ENCODE measurements at places on chromosomes 6 and 20.

- DNase-seq, result no peak
Measured at GRCh38 chr6:130393306-130393705, 27.5 kb downstream of the TMEM200A start.

DNA sequence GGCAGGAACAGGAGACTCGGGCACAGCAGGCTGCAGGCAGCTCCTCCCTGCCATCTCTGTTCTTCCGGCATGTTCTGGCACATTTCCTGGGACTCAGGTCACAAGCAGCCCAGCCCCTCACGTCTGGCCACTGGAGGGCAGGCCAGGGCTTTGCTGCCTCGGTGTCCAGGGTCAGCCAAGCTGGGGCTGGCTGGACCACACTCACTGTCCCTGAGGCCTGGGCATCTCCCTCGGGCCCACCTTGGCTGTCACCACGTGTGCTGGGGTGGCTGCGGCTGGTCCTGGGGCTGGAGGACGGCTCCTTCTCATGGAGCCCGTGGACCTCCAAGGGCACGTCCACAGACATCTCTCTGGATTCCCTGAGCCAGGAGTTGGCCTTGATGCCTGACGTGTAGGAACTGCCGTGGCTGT is 18.5 kb downstream of the FRMD1 start:
- DNase-seq, result no peak

DNA sequence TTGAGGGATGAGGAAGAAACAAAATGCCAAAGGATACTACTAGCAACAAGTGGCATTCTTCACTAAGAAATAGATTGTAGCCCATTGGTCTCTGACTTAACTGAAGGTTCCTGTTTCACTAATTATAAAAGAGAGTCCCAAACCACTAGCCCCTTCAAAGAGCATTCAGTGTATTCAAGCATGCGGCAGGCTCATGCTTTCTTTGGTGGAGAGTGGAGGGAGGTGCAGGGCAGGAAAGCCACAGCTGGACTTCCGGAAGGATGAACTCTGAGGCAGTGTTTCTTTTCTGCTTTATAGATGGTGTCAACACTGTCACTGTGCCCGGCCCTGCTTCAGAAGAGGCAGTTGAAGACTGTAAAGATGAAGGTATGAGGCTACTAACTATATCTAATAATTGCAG is 636.1 kb downstream of the KIF16B start:
- DNase-seq, result no peak

- no peak for DNase-seq
Measured at GRCh38 chr6:165568326-165568725, 94.7 kb downstream of the PDE10A start.

DNA sequence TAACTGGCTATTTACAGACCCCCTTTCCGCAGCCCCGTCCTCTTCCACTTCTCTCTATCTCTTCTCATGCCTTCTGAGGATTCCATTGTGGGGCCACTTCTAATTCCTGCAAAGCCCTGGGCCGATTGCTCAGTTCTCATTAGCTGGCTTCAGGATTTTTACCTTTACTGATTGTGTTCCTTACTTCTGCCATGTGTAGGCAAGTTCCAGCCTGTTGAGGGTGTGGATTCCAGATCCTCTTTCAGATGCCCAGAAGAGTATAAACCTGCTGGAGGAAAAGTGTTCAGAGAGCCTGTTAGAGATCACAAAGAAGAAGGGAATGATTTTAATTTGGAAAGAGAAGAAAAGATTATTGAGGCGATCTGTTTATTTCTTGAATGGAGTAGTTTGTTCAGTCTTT is 5.4 kb downstream of the DSE start:
- DNase-seq, result no peak

DNA sequence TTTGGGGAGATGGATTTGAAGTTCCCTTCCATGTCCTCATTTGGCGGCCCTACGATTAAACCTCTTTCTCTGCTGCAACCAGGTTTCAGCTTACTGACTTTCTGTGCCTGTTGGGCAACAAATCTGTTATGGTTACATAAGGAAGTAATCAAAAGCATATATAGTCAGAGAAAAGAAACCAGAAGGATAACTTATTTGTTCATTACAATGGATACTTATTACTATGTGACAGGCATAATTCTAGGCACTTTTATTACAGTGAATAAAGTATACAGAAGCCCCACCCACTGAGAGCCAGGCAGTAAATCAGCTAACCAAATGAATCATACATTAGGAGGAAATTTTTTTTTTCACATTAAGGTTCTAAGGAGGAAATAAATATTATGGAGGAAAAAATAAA is 9.6 kb upstream of the TRIM31 start:
- no peak for DNase-seq

- no peak for DNase-seq
Measured at GRCh38 chr6:170451762-170452651, 101.1 kb downstream of the PSMB1 start.

GRCh38 chr20:4120921-4121321 is 105.6 kb upstream of the RNF24 start:
- DNase-seq, result no peak

DNA sequence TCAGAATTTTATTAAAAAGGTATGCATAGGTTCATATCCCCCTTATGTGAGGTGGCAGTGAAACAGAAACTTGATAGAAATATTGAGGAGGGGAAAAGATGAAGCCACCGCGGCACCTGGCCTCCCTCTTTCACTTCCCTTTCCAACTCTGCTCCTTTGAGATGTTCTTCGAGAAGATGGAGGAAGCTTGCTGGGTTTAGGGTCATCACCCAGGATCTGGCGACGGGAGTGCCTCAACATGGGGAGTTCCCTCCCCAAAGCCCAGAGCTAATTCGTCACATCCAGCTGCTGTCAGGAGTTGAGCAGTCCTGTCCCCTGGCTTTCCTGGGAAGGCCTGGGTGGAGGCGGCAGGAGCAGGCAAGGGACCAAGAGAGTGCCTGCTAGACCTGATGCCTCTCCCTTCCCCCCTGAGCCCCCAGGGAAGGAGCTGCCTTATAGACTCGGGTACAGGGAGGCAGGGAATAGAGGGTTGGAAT is 29.1 kb downstream of the RREB1 start:
- no peak for DNase-seq

GRCh38 chr20:63224412-63225081 is 8.6 kb upstream of the YTHDF1 start:
- DNase-seq, result no peak

DNA sequence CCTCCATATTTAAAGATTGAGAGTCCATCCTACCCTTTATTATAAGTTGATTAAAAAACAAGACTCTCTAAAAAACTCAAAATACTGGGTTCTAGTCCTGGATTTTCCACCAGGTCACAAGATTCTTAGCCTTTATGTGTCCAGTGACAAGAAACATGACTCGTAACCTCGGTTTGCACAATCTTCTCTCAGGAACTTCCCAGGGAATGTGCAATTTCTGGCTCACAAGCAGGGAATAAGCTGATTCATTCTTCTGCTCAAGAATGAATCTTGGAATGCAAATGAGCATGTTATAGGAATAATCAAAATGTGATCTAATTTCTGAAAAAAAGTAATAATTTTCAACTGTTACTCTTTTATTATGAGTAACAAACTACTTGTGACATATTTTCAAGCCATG is 45.1 kb downstream of the OGFRL1 start:
- no peak for DNase-seq

GRCh38 chr6:70838907-70839285 is 118.0 kb downstream of the B3GAT2 start:
- DNase-seq, result no peak

DNA sequence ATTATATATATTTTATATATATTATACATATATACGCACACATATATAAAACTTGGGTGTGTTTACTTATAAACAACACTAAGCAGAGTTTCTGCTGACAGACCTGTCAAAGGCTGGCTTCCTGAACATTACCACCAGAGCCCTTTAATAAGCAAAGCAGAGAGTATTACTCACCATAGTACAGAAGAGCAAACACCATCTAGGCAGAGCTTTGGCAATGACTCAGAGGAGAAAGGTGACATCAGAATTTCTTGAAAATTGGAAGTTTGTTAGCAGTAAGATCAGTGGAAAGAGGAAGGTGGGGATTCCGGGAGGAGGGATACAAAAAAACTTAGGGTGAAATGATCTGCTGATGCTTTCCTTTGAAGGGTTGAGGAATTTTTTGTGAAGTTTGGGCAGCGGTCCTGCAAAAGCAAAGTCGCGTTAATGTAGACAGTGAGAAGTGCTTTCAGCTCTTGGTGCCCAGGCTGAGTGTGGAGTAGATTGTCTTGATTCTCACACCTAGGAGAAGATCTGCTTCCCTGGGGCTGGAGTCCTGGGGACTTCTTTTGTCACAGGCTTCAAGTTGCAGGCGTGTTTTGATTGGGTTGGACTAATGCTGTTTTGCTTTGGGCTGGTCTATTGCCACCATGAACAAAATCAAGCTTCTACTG is 109.6 kb upstream of the BACH2 start:
- no peak for DNase-seq

DNA sequence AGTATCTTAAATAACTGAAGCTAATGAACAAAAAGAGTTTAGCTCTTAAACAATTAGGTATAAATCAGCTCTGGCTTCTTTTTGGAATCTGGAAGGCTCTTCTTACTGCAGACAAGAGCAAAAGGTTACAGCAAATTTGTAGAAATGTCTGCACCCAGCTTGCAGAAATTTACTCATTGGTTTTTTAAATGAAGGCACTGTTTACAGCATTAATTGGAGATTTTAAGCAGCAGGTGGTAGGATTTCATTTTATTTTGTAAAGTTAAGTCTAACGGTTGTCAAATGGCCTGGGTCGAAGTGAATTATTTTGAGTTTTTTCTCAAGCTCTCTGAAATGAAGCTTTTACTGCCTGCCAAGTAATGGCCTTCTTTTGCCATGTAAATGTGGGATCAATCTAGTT is 102.1 kb downstream of the NRSN1 start:
- DNase-seq, result no peak

DNA sequence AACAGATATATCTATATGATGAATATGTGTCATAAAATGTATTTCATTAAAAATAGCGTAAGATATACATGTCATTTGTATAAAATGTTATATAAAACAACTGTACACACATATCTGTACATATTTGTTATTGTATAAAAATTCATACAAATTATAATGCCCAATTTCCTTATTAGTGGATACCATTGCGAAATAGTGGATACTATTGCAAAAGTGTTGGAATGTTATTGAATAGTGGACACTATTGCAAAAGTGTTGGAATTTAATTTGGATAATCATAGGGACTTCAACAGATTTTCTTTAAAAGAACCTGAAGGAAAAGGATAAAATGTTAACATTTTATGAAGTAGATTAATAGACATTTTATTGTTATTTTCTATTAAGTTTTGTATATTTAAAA is 487.4 kb downstream of the HAO1 start:
- DNase-seq, result no peak

- DNase-seq, result no peak
Measured at GRCh38 chr6:156437121-156437879, 339.9 kb upstream of the ARID1B start.

- DNase-seq, result no peak
Measured at GRCh38 chr20:32635764-32636163, 38.0 kb downstream of the C20orf203 start.

- no peak for DNase-seq
Measured at GRCh38 chr6:89290401-89291155, 24.5 kb downstream of the GABRR2 start.

DNA sequence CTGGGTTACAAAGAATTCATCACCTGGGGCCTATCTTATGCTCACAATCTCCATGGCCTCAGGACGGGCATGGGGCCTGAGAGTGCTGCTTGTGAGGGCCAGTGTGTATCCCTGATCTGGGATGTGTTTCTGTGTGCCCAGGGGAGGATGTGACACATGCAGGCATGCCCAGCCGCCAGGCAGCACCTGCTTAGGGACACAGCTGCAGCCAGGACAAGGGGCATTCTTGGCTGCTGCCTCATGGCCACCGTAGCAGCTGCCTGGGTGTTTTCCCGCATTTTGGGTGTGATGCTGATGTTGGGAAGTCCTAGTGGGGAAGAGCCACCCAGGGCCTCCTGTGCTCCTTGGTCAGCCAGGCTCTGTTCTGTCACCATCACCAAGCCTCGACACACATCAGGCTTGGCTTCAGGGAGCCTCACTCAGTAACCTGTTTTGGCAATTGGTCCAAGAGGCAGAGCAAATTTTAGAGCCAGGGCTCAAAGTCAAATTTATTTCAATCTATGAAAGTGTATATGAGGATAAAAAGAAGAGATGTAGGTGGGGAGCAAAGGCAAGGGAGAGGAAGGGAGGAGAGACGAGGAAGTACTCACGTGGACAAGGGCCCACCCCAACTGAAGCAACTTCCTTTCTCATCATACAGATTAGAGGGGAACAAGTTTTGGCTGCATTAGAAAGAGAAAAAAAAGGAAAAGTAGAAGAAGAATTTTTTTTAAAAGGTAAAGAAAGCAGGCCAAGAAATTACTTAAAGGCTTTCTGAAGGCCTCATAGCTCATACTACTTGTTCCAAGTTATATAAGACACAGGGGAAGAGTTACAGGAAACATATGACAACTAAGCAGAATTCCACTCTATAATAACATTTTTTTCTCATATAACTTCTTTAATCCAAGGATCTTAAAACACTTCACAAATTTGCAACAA is 269.9 kb upstream of the SUPT3H start:
- no peak for DNase-seq

- no peak for DNase-seq
Measured at GRCh38 chr6:52409499-52409898, 10.6 kb upstream of the EFHC1 start.

DNA sequence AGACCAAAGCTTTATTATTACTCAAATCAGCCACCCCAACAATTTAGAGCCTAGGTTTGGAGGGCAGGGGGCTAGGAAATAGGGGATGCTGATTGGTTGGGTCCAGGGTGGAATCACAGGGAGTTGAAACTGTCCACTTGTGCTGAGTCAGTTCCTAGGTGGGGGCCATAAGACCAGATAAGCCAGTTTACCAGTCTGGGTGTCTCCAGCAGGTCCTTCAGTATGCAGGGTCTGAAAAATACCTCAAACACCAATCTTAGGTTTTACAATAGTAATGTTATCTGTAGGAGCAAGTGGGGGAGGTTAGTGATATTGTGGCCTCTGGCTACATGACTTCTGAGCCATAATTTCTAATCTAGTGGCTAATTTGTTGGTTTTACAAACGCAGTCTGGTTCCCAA is 63.2 kb downstream of the UBR2 start:
- no peak for DNase-seq

DNA sequence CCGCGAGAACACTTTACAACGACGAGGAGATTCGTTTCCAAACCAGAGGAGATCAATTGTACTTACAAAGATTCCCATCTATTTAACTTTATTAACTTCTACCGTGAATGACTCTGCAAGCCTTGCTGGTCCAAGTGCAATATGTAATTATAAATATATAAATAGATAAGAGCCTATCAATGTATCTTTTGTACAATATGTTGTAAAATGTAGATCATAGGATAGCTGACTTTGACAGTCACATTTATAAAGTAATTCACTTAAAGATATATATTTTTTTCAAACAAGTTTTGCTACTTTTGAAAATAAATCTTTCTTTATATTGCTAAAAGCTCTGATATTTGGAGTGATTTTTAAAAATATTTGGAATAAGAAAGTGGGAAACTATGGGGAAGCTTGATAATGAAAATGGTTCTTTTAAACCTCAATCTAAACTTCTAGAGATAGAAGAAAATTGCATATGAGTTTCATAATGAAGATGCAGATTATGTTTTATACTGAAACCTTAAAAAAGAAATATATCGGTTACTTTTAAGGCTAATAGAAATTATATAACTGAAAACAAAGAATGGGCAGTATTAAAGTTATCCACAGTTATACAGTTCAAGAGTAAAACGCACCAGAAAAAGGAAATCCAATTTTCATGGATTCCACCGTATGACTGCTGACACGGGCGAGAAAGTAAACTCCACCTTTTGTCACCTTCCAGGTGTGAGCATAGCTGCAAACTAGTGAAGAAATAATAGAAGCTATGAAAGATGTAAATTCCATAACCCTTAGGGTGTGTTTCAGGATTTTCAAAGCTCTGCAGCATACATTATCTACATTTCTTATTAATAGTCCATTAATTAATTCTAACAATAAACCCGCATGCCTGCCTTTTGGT is 3.3 kb downstream of the TCF21 start:
- no peak for DNase-seq
